Cortex of kidney (tissue), 1 donor: ENCODE measurements at places on chromosomes 1 and 21.

- DNase-seq, result no peak
These were observed 241.6 kb downstream of the BACH1 start for GRCh38 chr21:29540289-29540688.

- DNase-seq, result no peak
These were observed 888 bp downstream of the HES5 start for GRCh38 chr1:2528966-2529783.

DNA sequence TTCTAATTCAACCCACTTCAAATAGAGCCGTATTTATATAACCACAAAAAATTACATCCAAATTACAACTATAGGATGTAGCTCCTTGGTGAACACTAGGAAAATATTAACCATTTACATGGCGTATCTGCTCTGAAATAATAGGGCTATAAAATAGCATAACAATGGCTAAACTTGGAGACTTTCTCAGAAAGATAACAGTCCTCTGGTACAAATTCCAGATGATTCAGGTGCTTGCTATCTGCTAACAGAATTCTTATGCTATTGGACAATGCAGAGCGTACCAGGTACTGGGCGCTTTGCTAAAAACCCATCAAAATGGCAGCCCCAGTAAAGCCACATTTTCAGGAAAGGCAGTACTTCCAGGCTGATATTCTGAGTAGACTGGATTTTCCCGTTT, 209.7 kb upstream of the C8B start:
- no peak for DNase-seq

GRCh38 chr1:203278082-203278884, 27.0 kb upstream of the BTG2 start:
- peak; percentile 16 for DNase-seq

DNA sequence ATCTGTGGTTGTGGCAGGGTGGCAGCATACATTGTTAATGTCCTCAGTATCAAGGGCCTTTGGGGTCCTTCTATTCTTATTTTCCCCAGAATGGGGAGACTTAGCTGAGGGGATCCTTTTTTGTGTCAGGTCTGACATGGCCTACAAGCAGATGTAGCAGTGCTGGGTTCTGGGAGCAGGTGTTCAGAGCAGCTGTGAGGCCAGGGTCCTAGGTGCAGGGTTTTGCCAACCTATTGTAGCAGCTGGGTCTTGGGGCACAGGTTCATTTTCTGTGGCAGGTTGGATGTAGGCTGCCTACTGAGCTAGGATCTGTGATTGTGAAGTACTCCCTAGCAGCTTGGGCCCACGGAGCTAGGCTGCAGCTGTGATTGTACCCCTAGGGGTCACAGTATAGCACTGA, 60.1 kb downstream of the DIPK1A start:
- DNase-seq, result no peak

GRCh38 chr1:207938016-207938415, 27.1 kb upstream of the CD34 start:
- no peak for DNase-seq

DNA sequence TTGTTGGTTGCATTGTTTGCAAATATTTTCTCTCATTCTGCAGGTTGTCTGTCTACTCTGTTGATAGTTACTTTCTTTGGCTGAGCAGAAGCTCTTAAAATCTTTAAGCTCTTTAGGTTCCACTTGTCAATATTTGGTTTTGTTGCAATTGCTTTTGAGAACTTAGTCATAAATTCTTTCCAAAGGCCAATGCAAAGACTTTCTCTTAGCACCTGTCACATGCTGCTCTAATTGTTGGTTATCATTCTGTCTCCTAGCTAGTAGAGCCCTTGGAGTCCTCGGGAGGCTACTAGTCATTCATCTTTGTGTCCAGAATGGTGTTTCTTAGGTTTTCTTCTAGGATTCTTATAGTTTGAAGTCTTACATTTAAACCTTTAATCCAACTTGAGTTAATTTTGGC, 312.7 kb upstream of the PROX1 start:
- DNase-seq, result no peak

DNA sequence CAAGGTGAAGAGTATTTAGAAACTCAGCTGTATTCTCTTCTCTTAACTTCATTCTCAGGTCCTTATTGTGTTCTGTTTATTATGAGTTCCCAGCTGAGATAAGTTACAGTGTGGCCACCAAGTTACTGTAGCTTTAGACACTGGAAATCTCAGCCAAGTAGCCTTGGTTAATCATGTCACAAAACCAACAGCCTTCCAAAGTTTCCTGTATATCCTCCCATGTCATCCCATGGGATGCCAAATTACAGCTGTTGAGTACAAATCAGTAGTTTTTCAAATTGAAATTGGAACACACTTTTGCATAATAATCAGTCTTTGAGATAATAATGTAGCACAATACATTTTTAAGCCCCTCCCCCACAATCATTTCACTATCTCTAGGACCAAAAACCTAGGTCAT, 10.7 kb downstream of the ADAMTS5 start:
- no peak for DNase-seq

GRCh38 chr21:44569861-44570517, 3.5 kb upstream of the KRTAP10-4 start:
- DNase-seq, result no peak

- DNase-seq, result no peak
These were observed 4.6 kb upstream of the SMCP start for GRCh38 chr1:152873495-152873894.

- DNase-seq, result no peak
These were observed 3.9 kb downstream of the HES4 start for GRCh38 chr1:995665-996633.

- DNase-seq, result no peak
These were observed 218.7 kb downstream of the FMN2 start for GRCh38 chr1:240310226-240310925.

- no peak for DNase-seq
These were observed 35.4 kb downstream of the ENAH start for GRCh38 chr1:225617479-225617878.

GRCh38 chr1:45930258-45931150, 127.1 kb downstream of the MAST2 start:
- no peak for DNase-seq

DNA sequence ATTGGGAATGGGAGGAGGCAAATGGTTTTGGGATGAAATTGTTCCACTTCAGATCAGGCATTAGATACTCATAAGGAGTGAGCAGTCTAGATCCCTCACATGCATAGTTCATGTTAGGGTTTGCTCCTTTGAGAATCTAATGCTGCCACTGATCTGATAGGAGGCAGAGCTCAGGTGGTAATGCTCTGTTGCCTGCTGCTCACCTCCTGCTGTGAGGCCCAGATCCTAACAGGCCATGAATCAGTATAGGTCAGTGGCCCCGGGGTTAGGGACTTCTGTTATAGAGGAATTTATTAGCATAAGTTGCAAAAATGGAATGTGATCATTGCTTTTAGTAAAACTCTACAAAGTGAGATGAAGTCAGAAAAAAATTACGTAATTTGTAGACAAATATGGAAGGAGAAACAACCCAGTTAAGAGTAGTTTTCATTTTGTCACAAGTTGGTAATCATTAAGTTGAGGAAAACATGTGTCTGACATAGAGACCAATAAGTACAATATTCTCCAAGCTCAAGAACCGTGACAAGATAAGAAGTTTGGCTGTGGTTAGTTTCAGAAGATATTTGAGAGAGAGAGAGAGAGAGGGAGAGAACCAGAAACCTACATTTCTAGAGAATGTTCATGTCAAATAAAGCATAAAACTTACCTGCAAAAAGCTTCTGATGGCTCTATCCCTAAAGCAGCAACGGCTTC, 689.7 kb upstream of the PRMT6 start:
- no peak for DNase-seq

DNA sequence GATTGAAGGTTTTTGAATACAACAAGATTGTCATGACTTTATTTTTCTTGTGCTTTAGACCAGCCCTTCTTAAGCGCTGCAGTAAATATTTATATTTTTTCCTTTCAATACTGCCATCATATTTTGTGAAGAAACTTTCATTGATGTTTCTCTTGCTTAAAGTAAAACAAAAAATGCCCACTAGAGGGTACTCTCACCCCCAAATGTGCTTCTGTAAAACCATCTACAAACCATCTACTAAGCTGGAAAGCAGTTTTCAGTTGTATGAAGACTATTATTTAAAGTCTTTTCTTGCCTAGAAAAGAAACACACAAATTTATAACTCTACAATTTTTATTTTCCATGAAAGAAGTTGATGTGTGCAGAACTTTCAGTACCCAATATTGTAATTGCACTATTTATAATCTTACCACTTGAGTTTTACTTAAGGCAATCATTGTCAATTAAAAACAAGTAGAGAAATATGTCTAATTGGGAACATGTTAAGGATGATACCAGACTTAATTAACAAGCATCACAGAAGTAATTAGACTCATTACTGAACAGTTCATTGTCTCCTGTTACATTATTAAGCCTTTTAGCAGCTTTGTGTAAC, 10.7 kb downstream of the LEPR start:
- no peak for DNase-seq

DNA sequence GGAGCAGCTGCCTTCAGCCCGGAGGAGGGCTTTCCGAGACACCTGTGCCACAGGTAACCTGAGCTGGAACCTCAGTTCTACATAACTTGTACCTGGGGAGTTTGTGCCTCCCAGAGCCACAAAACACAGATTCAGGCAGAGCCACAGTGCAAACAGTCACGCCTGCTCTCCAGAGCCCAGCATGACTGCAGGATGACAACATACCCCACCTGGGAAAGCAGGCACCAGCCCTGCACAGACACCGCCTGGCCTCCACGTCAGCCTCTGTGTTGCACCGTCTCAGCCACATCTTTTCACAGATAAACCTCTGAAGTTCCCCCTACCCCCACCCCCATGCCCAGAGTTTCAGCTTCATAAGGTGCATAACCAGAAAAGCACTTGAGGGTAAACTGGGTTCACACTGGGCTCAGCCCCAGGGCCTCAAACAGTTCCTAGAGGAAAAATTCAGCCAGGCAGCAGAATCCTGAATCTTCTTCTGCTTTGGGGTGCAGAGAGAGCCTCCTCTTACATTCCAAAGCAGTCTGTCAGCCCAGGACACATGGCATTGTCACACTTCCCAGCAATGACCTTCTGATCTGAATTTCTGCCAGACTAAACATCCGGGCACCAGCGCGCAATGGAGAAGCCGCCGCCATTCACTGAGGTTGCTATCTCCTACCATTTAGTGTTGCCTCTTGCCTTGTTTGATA, 229.5 kb downstream of the TOMM20 start:
- no peak for DNase-seq

DNA sequence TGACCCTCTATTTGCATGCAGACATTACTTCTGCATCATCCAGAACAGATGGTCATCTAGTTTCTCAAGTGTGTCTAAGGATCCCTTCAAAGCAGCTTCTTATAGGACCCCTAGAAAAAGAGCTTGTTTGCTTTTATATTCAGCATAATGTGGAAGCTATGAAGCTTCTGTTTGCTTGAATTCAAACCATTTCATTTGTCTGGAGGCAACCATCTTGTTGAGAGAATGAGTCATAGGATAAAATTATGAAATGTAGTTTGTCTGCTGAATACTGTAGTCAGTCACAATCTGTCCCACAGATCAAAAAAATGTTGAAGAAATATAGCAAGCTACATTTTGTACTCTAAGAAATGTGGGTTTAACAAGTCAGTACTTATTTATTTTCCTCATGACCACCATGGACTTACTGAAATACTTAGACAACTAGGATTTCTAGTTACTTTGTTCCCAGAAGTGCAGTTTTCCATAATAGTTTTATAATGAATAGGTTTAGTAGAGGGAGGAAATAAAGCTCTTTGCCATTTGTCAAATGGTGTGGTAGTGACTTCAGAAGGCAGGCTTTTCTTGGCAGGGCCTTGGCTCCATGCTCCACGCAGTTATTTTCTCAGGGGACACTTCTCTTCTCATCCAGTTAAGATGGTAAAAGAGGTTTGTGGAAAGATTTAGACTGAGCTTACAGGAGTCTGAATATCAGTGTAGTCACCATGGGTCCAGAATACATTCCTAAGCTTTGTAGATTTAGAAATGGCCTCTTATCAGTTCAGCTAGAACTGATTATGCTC, 74.8 kb upstream of the DEPDC1 start:
- DNase-seq, result no peak

- DNase-seq, result no peak
These were observed 8.4 kb upstream of the CROCC start for GRCh38 chr1:16913181-16913832.

DNA sequence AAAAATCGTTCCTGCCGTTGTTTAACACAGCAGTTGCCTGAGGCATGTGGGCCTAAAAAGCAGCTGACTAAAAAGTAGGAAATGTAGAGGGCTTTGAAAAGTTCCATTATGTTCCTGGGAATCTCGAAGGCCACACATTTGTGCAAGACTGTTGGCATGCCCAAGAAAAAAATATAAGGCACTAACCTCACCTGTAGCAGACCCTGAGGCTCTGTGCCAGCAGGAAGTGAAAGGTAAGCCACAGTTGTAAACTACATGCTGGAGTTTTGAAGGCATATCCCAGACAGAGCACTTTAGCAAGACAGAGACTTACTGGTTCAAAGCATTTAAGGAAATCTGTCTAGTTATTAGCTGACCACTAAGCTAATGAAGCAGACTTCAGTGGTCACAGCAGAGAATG, 52.7 kb downstream of the TRMT1L start:
- no peak for DNase-seq

- DNase-seq, result no peak
These were observed 489 bp downstream of the CELSR2 start for GRCh38 chr1:109249654-109250401.

DNA sequence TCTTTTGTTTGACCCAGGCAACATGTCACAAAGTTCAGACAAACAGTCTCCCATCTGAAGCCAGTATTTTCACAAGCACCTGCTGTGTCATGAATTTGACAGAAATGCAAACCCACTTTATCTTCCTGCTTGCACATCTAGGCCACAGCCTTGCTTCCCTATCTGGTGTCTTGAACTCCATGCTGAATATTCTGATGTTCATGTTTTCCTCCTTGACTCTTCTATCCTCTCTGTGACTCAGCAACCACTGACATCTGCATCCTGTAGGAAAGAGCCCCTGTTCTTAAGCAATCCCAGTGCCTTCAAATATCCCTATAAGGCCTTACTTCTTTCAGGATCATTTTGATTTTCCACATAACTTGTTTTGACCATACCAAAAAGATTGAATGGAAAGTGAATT, 6.5 kb downstream of the CD55 start:
- DNase-seq, result no peak

DNA sequence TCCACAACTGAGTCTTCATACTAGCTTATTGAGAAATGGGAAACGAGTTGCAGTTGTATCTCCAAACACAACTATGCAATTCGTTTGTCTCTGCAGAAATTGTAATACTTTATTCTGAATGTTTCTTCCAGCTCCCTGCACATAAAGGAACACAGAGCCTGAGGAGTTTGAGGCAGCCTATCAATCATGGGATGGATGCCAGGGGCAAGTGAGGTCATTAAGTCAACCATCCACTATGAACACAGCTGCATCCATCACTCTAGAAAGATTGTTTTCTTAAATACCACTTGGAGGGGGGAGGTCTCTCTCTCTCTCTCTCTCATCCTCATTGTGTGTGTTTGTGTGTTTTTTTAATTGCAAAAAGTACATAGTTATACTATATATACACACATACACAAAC, 2.9 kb upstream of the PSMB2 start:
- no peak for DNase-seq

GRCh38 chr1:245304698-245305097, 149.9 kb downstream of the KIF26B start:
- no peak for DNase-seq

- DNase-seq, result no peak
These were observed 34.8 kb downstream of the C1orf198 start for GRCh38 chr1:230833511-230833910.

GRCh38 chr1:29504196-29504595, 267.9 kb downstream of the PTPRU start:
- no peak for DNase-seq
